ENCODE measurements at places on chromosomes 3 and 15. TPM values are rescaled to one million over a fixed set of nuclear protein-coding genes. Genes with fewer than 3 reads are reported as not detected.

DNA sequence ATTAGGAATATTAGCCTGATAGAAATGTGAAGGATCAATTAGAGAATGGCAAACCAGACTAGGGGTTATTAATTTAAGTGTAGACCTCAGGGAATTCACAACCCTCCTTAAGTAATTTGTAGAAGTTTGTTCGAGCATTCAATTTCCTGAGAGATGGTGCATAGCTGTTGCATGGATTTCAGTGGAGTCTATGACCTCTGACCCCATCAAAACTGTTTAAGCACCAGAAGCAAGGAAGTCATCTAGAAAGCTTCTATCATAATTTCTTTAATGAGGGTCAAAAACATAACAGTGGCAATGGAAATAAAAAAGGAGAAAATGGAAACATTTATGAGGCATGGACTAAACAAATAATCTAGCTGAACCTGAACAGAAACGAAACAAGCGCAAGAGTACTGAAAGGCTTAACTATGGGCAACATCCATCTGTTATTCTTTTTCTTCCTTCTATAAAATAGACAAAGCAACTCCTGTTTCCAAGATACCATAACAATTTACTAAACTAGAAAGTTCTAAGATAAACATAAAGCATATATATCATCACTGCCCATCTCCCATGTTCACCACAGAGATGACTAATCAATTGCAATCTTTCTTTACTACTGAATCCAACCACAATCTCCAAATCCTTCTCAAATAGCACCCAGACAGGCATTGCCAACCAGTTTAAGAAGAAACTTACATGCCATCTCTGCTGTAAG is 151.4 kb downstream of the THRB start:
- H3K27me3 ChIP-seq, result no peaks in the 10 kb centered on the region
- no peak overlapping the region for H3K4me3 ChIP-seq
- no peak for DNase-seq
- H3K27ac ChIP-seq, result no peak overlapping the region

DNA sequence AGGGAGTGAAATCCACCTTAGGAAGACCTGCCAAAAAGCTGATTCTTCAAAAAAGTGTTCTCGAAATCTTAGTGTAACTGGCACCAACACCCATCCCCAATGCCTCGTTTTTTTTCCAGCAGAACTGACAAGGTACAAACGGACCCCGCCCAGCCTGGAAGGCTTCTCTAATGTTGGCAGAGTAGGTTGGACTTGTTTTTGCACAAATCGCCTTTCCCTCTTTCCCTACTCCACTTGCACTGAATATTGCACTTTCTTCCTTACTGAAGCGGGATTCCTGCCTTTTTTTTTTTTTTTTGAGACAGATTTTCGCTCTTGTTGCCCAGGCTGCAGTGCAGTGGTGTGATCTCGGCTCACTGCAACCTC is 544 bp upstream of the TIMMDC1 start:
- no peaks in the 10 kb centered on the region for H3K36me3 ChIP-seq
- DNase-seq, result no peak
- peak overlapping the region; percentile 70 for H3K4me3 ChIP-seq
- peaks cover 23% of the 10 kb centered on the region for H3K4me1 ChIP-seq
- no peaks in the 10 kb centered on the region for H3K27me3 ChIP-seq
- peak overlapping the region; percentile 94 for H3K27ac ChIP-seq

TRPM1 gene
- total RNA-seq, result not detected

FMN1 gene
- 12.1 TPM for total RNA-seq

IMPG2 gene
- total RNA-seq, result 0.54 TPM

CAND2 gene
- total RNA-seq, result 10.7 TPM

- H3K27me3 ChIP-seq, result no peaks in the 10 kb centered on the region
- no peak for DNase-seq
- H3K4me1 ChIP-seq, result no peaks in the 10 kb centered on the region
- no peaks in the 10 kb centered on the region for H3K36me3 ChIP-seq
- no peak overlapping the region for H3K27ac ChIP-seq
These were observed 288.7 kb downstream of the WDR72 start for GRCh38 chr15:53470743-53471142.

DNA sequence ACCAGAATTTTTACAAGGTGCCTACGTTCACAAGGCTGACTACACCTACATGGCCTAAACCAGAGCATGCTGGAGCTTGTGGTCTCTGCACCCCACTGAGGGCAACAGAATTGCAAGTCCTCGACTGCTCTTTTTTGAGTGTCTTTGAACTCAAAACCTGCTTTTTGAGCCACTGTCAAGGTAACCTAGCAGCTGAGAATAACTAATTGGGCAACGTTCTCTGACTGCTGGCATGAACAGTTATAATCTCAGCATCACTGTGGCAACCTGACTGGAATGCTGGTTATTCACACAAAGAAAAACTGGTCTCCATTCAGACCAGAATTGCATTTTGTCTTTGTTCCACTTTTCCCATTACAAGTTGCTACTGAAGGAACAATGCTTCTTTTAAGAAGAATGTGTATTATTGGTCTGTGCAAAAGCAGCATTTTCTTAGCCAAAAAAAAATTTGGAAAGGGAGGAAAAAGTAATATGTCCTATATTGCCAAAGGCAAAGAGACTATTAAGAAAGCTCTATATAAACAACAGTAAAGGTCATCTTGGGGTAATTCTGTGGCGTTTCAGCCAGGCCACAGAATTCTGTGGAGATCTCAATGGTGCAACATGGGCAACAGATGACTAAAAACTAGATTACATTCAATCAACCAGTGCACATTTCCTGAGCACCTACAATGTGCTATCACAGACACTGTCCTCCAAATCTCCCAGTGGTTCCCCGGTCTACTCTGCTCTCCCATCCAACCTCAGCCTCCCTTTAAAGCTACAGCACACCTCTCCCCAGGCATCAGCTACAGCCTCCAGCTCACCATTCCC is 76.8 kb downstream of the TNIK start:
- H3K36me3 ChIP-seq, result no peaks in the 10 kb centered on the region
- no peak for DNase-seq
- H3K27me3 ChIP-seq, result no peaks in the 10 kb centered on the region
- no peak overlapping the region for H3K27ac ChIP-seq
- H3K4me1 ChIP-seq, result peaks cover 51% of the 10 kb centered on the region
- H3K4me3 ChIP-seq, result no peak overlapping the region

DNA sequence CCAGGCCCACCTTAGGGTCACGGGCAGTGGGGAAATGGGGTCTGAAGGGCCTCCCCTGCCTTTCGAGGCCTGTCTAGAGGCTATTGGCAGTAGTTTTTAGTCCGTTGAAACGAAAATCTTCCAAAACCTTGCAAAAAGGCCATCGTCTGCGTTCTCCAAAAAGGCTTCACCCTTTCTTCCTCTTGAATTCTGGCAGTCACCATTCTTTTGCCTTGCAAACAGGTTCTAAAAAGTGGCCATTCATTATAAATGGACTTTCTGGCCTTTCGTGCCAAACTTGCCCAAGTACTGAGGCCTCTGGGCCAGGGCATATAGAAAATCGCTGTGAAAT is 367 bp upstream of the TARS3 start:
- H3K27me3 ChIP-seq, result no peaks in the 10 kb centered on the region
- peak overlapping the region; percentile 95 for H3K27ac ChIP-seq
- H3K4me1 ChIP-seq, result peaks cover 11% of the 10 kb centered on the region

SAMMSON gene
- total RNA-seq, result not detected

DNA sequence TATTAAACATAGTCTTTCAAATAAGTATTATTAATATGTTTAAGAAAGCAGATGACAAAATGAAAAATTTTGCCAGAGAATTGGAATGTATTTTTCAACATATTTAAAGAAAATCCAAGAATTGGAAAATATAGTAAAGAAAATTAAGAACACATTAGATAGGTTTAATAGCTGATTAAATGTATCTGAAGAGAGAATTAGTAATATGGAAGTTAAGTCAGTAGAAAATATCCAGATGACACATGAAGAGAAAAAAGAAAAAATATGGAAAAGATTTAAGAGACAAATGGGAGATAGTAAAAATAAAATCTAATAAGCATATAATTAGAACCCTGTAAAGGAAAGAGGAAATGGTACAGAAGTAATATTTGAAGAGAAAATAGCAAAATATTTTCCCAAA is 18.0 kb upstream of the POMGNT2 start:
- no peaks in the 10 kb centered on the region for H3K4me1 ChIP-seq
- H3K27ac ChIP-seq, result no peak overlapping the region
- no peaks in the 10 kb centered on the region for H3K27me3 ChIP-seq
- H3K4me3 ChIP-seq, result no peak overlapping the region
- DNase-seq, result no peak

- H3K4me1 ChIP-seq, result peaks cover 31% of the 10 kb centered on the region
- no peak overlapping the region for H3K4me3 ChIP-seq
- H3K36me3 ChIP-seq, result no peaks in the 10 kb centered on the region
- no peak overlapping the region for H3K27ac ChIP-seq
- H3K27me3 ChIP-seq, result no peaks in the 10 kb centered on the region
These were observed 22.9 kb downstream of the PDE8A start for GRCh38 chr15:85004550-85004949.

CXCR6 gene
- 0.95 TPM for total RNA-seq

SPATA12 gene
- total RNA-seq, result not detected

DNA sequence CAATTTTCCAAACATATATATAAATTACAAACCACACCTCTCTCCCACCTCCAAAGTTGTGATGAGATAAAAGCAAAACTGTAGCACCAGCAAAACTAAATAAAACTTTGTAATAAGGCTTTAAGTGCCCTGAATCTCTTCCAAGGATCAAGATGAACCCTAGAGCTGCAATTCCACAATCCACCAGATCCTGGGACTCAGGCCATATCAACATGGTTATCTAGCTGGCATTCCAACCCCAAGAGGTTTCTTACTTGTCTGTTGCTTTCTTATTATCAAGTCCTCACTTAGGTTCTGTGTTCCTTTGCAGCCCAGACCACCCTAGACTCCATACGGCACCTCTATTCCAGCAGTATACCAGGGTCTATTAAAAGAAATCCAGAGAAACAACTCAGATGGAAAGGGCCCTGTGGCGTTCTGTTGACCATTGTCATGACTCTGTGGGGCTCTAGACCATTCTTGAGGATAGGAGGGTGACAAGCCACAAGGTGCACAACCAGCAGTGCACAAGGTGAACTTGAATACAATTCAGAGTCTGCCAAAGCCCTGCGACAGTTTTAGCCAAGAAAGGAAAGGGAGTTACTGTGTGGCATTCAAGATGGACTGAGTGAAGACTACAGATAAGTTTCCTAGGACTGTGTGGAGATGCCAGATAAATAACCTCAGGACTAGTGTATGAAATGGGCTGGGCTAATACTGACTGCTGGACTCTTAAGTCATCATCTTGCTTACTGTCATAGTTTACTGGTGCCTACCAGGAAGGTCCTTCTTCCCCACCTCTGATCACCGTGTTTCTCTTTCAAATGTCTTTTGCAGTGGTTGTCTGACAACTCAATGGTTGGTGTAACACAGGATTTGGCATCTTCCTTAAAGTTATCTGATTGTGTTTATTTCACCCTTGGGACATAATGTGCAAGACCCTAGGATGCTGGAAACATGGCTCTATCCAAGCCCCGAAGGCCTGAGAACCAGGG is 27.2 kb downstream of the ACKR2 start:
- H3K4me1 ChIP-seq, result peaks cover 7% of the 10 kb centered on the region
- no peaks in the 10 kb centered on the region for H3K36me3 ChIP-seq
- no peaks in the 10 kb centered on the region for H3K27me3 ChIP-seq
- H3K4me3 ChIP-seq, result no peak overlapping the region

DNA sequence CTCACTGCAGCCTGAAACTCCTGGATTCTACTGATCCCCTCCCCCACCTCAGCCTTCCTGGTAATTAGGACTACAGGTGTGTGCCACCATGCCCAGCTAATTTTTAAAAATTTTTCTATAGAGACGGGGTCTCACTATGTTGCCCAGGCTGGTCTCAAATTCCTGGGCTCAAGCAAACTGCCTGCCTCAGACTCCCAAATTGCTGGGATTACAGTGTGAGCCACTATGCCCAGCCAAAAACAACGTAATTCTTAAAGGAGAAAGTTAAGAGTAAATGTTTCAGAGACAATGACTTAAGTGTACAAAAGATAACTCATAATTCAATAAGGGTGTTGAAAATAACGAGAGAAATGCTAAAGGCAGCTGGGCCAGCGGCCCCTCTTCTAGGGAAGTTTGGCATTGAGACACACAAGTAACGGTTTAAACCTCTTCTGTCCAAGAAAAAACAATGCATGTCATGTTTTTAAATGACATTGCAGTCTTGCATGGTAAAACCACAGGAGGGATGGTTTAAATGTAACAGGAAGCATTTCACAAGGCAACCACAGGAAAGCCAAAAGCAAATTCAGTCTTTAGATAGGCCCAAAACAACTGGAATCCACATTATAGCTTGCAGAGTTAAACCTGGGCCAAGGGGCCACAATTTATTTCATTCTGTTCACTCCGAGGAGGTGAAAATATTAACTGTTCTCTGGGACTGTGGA is 5.1 kb downstream of the PROK2 start:
- H3K27ac ChIP-seq, result no peak overlapping the region
- no peak overlapping the region for H3K4me3 ChIP-seq
- DNase-seq, result no peak

LMAN1L gene
- not detected for total RNA-seq

GRCh38 chr3:184160456-184160855 is 5.3 kb downstream of the DVL3 start:
- DNase-seq, result no peak
- peaks cover 70% of the 10 kb centered on the region for H3K4me1 ChIP-seq
- H3K27ac ChIP-seq, result peak overlapping the region; percentile 92
- H3K4me3 ChIP-seq, result no peak overlapping the region

- H3K36me3 ChIP-seq, result no peaks in the 10 kb centered on the region
- peaks cover 24% of the 10 kb centered on the region for H3K4me1 ChIP-seq
- DNase-seq, result no peak
- no peaks in the 10 kb centered on the region for H3K27me3 ChIP-seq
These were observed 148.9 kb downstream of the SMAD6 start for GRCh38 chr15:66850996-66851310.

- peaks cover 27% of the 10 kb centered on the region for H3K4me1 ChIP-seq
- H3K36me3 ChIP-seq, result no peaks in the 10 kb centered on the region
- H3K27ac ChIP-seq, result no peak overlapping the region
- no peak overlapping the region for H3K4me3 ChIP-seq
- peaks cover 61% of the 10 kb centered on the region for H3K27me3 ChIP-seq
These were observed 1.2 kb downstream of the RASGRF1 start for GRCh38 chr15:79089331-79089889.

DNA sequence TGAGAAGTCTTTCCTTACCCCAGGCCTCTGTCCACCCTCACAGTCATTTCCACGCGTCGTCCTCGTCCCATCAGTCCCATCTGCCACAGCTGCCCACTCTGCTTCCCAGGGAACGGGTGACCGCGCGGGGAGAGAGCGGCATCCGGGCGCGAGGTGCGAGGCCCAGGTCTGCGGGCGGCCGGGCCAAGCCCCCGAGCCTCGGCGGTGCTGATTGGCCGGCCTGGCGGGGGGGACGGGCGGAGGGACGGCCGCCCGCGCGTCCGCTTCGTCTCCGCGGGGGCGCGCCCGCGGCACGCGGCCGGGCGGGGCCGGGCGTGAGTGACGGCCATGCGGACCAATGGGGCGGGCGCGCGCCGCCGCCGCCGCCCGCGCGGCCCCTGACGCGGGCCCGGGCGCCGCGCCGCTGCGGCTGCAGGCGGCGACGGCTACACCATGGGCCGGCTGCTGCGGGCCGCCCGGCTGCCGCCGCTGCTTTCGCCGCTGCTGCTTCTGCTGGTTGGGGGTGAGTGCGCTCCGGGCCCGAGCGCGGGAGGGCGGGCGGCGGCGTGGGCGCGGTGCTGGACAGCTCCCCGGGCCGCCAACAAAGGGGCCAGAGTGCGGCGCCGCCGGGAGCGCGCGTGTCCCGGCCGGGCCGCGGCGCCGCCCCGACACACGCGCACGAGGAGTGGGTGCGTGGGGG is at the start of gene PODXL2:
TSS of gene PODXL2 (plus strand) at position 398 of the 679 bp plus-strand sequence. CDS start at position 433, 35 bp downstream.
- H3K4me3 ChIP-seq, result peak within 1 kb of the TSS; percentile 9
- no peaks in the 10 kb centered on the region for H3K36me3 ChIP-seq
- no peak within 1 kb of the TSS for H3K27ac ChIP-seq
- H3K27me3 ChIP-seq, result no peaks in the 10 kb centered on the region

FOXB1 gene
- total RNA-seq, result not detected
